Activated T-cell treated with anti-CD3 and anti-CD28 coated beads, Interleukin-2, amount 50 U/mL, for 1 hour (primary cell): ENCODE measurements at places on chromosomes 13 and 19.

- DNase-seq = no peak
Measured at GRCh38 chr19:30648866-30649862, 277.0 kb downstream of the ZNF536 start.

- peak; percentile 74 for DNase-seq
Measured at GRCh38 chr19:51158474-51159129, 16.5 kb downstream of the SIGLEC7 start.

GRCh38 chr19:15062036-15062435 is 12.8 kb downstream of the CASP14 start:
- DNase-seq = no peak

- no peak for DNase-seq
Measured at GRCh38 chr19:38197937-38198704, 25.9 kb downstream of the DPF1 start.

DNA sequence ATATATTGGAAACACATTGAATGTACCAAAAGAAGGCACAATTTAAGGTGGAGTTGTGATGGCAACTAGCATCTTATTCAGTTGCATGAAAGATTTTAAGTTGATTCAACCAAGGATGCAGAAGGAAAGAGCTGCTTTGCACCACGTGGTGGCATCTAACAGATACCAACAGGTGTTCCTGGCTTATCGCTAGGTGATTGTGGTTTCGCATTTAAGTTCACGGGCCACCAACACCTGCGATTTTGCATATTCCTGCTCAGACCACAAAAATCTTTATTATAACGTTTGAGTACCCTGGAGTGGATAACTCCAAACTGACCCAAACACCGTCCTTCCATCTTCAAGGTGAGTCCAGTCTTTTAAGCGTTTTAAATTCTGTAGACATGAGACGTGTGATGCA is 45.3 kb downstream of the RGCC start:
- DNase-seq = no peak

- DNase-seq = no peak
Measured at GRCh38 chr13:75417656-75418055, 64.3 kb downstream of the TBC1D4 start.

DNA sequence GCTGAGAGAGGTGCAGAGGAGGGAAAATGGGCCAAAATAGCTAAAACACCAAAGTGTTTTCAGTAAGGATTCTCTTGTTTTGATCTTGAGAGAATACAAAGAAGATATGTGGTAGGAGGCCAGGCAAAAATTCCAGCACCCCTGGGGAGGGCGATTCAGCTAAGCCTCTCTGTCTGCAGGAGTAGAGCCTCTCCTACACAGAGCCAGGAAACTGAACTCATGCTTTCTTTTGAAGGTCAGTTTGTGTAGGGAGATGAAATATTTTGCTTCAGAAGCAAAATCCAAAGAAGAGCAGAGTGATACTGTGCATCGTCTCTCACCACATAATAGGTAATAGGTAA is 565.0 kb downstream of the FGF9 start:
- DNase-seq = no peak

GRCh38 chr13:113999618-113999910 is 25.7 kb upstream of the C13orf46 start:
- no peak for DNase-seq

GRCh38 chr13:44028734-44029133 is 149.0 kb downstream of the LACC1 start:
- no peak for DNase-seq

GRCh38 chr13:78046331-78046730 is 127.7 kb upstream of the EDNRB start:
- DNase-seq = no peak

DNA sequence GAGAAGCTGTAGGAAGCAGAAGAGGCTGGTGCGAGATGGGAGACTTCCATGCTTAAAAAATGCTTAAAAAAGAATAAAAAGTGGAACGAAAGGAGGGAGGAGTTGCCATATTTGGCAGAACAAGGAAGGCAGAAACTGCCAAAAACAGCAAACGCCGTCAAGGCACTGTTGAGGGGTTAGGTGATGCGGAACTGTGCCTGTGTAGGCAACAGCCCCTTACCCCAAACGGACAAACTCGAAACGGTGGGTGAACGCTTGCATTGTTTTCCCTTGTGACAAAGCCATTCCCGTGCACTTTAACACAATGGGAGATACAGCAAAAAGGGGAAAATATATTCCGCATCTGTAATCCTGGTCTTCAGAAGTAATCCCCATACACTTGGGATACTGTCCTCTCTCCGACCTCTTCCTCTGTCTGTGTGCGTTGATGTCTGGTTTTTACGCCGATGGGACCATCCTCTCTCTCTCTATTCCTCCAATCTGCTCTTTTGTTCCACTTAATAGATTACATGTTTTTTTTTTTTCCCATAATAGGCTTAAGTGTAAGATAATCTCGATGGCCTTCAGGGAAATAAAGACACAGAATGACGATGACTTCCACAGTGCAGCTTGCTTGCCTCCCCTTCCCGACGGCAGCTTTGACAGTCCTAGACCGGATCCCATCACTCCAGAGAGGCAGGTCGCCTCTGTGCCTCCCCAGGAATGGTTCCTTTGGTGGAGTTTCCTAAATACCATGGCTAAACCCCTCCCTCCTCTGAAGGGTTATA is 132.7 kb upstream of the RNF113B start:
- no peak for DNase-seq

- DNase-seq = no peak
Measured at GRCh38 chr19:38666663-38667511, 19.4 kb downstream of the ACTN4 start.

DNA sequence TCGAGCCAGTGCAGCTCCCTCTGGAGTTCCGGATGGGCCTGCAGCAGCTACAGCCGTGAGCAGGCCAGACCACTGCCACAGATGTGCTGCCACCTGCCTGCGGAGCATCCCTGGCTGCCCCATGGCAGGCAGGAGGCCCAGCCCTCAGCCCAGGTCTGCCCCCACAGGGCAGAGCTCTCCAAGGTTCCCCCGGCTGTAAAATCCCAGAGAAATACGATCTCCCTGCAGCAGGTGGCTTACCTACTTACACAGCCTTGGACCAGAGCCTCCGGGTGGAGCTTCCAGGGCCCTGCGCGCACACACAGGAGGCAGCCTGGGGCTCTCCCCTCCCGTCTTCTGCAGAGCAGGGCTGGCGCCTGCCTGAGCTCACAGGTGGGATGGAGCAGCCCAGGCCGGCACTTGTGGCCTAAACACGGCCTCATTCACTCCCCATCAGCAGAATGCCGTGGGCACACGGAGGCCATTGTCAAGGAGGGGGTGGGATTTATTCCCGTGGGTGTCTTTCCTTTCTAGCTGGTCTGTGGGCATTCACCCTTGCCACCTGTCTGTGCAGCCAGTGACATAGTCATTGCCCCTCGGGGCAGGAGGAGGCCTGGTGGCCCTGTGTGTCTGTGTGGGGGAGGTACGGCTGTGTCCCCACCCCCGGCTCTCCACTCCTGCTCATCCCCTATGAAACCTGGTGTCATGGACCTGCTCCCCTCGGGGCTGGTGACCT is 118.0 kb downstream of the KDM4B start:
- no peak for DNase-seq

DNA sequence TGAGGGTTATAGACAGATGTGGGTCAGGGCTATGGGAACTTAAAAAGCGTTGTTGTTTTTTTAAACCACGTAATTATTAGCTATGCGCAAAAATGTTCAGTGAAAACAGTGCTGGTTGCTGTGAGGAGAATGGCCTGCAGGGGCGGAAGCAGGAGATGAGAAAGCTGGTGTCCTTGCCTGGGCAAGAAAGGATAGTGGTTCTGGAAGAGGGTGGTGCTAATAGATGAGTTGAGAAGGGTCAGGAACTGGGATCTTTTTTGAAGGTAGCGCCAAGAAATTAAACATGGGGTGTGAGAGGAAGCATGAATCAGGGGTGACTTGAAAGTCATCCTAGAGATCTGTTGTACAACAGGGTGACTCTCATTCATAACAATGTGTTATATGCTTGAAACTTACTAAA is 4.8 kb upstream of the SMG9 start:
- DNase-seq = no peak

GRCh38 chr19:44748426-44749254 is at the start of gene BCL3:
Gene BCL3 (plus strand): TSS chr19:44748708. CDS start chr19:44748791, 83 bp downstream.
- DNase-seq = peak; percentile 81

- DNase-seq = no peak
Measured at GRCh38 chr19:28170066-28170465, 1042.9 kb downstream of the UQCRFS1 start.

- DNase-seq = no peak
Measured at GRCh38 chr13:98208606-98209005, 31.5 kb upstream of the RNF113B start.
